Cardiac fibroblast (primary cell): ENCODE measurements at places on chromosomes 7 and 10.
A peak's percentile ranks its signal among the peaks of the same experiment; 100 is the strongest.

DNA sequence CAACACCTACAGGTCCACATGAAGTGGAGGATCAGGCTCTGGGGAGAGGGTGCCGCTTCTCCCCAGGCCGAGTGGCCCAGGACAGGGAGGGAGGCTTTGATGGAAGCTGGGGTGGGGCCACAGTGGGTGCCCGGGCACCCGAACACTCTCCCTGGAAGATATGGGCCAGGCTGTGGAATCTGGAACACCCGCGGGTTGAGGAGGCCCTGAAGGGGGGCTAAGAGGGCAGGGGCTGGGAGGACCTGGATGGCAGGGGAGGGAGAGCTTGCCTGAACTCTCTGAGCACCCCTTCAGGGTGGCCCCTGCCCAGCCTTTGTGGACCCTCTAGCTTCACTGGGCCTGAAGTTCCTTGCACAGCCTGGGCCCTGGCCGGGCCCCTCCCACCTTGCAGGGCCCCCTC lies 4.5 kb upstream of the NKX6-2 start:
- DNase-seq: no peak

DNA sequence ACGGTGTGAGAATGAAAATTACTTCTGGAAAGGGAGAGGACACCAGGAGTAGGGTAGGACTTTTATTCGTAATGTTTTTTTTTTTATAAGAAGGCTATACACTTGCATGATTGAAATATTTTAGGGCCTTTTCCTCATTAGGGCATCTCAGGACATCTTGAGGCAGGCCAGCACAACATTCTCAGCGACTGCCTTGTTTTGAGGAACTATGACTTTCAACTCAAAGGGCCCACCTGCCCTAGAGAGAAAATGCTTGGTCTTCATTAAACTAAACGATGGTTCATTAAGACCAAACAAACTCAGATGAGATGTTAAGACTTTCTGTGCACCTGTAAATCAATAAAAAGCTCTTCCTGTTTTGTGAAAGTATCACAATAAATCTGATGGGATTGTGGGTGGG lies 11.3 kb downstream of the NOD1 start:
- no peak for DNase-seq

GRCh38 chr10:101028446-101029337 lies 2.2 kb downstream of the PDZD7 start:
- DNase-seq: no peak

GRCh38 chr7:28093623-28094232 lies 86.9 kb downstream of the JAZF1 start:
- DNase-seq: peak; percentile 81

GRCh38 chr7:28373990-28374389 lies 38.3 kb upstream of the CREB5 start:
- DNase-seq: no peak

DNA sequence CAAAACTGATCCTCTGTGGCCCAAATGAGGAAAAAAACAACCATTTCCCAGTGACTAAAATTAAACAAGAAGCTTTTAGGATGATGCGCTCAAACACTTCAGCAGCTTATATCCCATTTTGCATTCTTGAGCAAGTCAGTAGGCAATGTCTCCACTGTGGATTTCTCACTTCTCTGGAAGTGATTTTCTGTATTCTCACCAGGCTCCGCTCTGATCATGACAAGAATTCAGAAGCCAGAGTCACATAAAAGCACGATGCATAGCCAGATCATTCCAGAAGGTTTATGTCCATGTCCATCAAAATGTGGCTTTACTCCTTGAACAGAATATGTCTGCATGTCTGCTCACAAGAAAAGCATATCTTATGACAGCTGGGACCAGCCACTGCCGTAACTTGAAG lies 481.4 kb downstream of the ADRA2A start:
- no peak for DNase-seq

DNA sequence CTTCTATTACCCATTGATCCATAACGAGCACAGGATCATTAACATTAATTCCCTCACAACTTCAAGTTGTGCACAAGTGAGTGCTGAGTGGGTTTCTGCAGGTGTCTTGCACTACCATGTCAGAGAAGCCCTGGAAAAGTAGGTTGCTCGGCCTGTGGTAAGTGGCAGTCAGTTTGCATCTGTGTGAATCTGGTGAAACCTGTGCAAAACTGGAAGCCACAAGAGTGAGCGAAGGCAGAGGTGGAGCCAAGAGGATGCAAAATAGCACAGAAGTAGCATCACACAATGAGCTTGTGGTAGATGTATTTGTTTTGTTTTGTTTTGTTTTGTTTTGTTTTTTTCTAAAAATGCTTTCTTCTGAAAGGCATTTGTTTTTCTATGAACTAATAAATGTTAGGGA lies 181.5 kb downstream of the THSD7A start:
- no peak for DNase-seq

- DNase-seq: peak; percentile 24
Measured at GRCh38 chr10:28993861-28994260, 295.0 kb upstream of the LYZL1 start.

- no peak for DNase-seq
Measured at GRCh38 chr7:36684954-36685353, 39.3 kb downstream of the AOAH start.
